ENCODE measurements at places on chromosomes 6 and 20.

GRCh38 chr6:37971711-37972390 lies 152.3 kb downstream of the ZFAND3 start:
- DNase-seq = no peak

DNA sequence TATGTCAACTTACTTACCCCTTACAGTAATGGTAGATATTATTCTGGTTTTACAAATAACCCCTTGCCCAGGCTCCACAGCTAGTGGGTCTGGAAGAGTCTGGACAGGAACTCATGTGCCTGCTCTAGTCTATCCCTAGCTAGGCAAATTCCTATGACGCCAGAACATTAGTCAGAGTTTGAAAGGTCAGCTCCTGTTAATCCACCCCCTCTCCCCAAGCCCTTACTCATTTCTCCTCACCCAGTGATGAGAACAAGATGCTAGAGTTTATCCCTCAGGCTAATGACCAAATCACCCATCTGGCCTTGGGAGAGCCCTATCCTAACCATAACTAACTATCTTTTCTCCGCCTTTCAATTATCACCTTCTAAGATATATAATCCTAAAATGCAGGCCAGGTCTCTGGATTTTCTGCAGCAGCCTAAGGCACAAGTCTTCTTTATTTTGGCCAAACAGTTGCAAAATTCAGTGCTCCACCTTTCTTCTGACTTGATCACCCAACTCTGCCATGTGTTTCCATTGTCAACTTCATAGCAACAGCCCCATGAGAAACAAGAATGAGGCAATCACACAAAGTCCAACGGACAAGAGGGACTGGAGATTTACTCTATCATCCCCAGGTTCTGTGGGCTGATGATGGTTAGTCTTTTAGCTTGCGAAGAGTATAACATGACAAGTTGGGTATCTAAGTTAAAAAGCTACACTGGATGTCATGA lies 113.3 kb downstream of the TASP1 start:
- DNase-seq = no peak

- no peak for DNase-seq
Observed at GRCh38 chr6:60867548-60867947, 1418.5 kb downstream of the KHDRBS2 start.

- DNase-seq = no peak
Observed at GRCh38 chr6:27426045-27426620, 37.6 kb downstream of the ZNF391 start.

GRCh38 chr6:25366903-25367545 lies 87.8 kb downstream of the CARMIL1 start:
- DNase-seq = no peak

- DNase-seq = no peak
Observed at GRCh38 chr6:49003348-49003747, 459.7 kb downstream of the MMUT start.

DNA sequence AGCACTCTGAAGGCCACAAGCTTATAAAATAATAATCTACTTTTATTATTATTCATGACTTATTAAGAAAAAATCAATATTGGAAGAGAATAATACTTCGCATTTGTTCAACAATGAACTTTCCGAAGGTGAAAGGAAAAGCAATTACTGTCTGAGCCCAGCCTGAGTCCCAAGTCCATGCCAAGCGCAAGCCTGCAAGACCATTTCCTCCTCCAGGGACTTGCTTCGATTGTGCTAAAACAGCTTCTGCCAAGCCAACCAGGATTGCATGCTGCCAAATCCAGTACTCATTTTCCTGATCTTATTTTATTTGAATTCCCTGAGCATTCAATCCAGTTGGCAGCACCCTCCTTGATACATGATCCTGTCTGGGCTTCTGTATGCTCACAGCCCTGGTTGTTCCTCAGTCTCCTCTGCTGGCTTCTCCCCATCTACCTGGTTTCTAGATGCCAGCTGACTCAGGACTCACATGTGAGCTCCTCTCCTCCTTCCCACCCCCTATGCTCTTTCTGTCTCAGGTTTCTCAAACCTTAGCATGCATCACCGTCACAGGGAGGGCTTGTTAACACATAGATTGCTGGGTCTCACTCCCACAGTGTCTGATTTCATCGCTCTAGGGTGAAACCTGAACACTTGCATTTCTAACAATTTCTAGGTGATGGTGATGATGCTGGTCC lies 55.9 kb upstream of the PSMF1 start:
- DNase-seq = no peak

DNA sequence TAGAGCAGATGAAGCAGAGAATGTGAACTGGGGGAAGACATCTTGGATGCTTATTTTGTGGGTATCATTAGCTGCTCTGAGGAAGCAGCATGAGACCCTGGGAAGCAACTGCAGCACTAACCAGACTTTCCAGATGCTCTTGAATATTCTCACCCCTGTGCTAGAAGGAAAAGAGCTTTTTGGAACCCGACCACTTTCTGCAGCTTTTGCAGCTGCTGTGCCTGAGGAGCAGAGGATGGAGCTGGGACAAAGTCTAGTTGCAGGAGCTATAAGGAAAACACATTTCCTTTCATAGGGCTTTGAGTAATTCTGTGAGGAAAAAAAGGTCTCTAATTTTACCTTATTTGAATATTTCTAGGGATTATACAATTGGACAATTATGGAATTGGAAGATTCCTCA lies 369.7 kb downstream of the CD109 start:
- no peak for DNase-seq

GRCh38 chr6:90892271-90892670 lies 305.4 kb upstream of the MAP3K7 start:
- no peak for DNase-seq

DNA sequence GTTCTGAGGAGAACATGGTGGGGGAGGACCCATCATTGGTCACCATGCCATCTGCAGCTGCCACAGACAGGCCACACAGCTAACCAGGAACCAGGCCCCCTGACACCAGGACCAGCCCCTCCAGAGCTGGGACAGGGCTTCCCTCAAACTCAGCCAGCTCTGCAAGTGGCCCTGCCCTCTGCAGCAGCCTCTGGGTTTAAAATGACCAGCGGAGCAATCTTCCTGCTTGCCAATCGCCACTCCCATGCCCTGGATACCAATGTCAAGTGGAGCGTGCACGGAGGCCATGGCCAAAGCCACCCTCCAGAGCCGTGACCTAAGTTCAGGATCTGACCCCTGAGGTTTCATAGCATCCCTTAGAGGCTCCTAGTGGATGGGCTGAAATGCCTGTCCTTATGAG lies 199.4 kb downstream of the SYNDIG1 start:
- DNase-seq = no peak

DNA sequence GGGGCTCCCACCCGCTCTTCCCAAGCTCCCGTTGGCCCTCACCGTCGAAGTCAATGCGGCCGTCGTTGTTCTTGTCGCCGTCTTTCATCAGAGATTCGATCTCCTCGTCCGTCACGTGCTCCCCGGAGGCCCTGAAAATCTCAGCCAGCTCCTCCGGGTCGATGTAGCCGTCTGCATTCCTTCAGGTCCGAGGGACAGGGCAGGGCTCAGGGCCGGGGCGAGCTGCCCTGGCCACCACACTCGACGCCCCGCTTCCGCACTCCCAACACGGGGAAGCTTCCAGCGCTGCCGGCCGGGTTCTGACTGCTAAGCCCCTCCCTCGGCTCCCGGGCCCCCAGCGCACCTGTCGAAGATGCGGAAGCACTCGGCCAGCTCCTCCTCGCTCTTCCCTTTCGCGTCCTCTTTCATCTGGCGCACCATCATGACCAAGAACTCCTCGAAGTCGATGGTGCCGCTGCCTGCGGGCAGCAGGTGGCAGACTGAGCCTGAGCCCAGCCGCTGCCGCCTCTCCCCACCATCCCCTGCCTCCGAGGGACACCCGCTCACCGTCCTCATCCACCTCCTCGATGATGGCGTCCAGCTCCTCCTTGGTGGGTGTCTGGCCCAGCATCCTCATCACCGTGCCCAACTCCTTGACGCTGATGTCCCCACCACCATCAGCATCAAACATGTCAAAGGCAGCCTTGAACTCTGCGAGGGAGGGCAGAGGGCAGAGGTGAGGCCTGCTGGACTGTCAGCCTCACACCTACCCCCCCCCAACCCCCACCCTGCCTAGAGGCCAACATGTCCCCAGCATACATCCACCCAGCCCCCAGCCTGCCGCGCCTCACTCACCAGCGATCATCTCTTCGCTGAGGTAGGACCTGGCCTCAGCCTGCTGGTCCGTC lies 2.9 kb downstream of the TNNC2 start:
- DNase-seq = peak; percentile 26

DNA sequence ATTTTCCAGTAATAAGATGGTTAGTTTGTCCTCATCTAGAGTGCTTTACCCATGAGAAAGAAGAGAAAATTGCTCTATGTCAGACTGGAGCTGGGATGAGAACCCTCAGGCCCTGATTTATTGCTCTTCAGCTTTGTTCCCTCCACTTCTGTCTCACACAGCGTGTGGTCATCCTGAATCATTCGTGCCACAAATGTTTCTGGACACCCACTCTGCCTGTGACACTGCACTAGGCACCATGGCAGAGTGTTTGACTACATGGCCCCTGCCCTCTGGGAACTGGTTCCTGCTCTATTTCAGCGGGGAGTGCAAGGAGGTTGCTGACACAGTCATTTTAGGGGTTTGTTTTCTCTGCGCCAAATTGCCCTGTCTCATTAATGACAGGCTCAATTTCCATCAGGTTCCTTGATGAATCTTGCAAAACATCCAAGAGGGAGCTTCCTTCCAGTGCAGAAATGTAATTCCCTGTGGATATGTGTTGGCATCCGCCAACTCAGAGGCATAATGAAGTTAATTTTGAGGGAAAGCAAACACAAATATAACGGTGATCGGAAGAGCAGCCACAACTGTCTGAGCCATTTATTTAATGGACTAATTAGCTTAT lies 207.5 kb downstream of the CLIC5 start:
- DNase-seq = no peak

DNA sequence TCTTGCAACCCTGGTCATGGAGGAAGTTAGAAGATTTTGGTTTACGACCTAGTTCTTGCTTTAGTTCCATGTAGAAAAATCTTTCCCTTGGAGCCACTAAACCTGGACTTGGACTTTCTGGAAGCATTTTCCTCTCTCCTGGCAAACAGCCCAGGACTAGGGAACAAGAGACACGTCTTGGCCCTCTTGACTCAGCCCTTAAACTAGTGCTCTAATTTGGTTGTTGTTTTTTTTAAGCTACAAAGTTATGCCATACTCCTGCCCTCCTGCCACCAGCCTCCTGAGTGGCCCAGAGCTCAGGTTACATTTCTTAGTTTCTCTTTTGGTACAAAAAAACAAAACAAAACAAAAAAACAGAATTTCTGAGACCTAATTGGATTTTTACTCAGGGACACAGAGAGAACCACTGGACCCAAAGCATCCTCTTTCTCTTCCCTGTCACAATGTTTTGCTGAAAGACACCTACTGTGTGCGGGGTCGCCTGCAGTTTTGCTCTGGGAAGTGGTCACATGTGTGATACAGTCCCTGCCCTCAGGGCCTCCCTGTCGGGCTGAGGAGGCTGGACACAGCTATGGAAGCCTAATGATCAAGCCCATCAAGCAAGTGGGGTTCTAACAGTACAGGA lies 32.3 kb upstream of the SCUBE3 start:
- no peak for DNase-seq

DNA sequence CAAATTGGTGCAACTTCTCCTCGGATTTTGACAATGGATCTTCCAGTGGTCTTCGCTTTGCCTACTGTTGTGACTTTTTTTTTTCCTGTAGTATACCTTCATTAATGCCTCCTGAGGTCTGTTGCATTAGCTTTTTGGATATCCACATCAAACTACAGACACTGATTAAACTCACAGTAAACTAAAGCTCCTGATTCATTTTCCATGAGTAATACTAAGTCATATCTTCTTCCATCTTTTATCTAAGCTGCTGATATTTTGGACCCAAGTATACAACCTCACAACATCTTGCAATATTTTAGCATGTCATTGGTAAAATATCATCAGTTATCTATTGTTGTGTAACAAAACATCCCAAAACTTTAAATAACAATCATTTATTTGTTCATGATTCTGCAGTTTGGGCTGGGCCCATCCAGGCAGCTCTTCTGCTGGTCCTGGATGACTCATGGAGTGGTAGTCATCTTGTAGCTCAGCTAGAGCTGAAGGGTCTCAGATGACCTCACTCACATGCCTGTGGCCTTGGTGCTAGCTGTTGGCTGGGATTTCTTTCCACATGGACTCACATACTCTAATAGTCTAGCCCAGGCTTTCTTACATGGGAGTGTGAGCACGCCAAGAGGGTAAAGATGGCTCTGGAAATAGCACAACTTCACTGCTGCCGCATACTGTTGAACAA lies 78.3 kb upstream of the SRSF6 start:
- DNase-seq = no peak

GRCh38 chr6:80579391-80580023 lies 473.0 kb downstream of the BCKDHB start:
- DNase-seq = no peak

DNA sequence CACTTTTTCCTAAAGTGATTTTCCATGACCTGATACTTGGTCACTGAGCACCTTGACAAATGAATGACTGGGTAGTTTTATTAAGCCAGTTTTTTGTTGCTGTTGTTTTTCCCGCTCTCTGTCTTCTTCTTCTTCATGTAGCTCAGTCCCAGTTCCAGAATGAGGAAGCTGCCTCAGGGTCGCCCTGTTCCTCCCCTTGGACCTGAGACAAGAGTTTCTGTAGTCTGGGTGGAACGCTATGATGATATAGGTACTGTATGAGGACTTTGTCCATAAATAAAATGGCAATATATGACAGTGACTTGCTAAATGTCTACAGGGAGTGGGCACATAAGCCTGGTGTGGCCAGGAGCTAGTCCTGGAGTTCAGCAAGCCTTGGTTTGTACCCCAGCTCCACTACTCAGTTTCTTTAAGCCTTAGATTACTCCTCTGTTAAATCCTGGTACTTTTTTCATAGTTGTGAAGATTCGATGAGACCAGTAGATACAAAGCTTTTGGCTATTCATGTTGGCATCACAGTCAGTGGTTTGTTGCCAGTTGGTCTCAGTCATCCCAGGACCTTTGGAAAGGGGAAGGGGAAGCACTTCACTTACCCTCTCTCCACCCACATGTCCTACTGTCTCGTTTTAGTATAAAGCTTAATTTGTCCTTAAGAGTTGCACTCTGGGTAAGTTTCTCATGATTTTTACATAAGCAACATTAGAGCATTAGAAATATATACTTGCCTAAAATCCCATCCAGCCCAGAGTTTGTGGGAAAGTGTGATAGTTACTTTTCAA lies 11.1 kb upstream of the ADIG start:
- no peak for DNase-seq

GRCh38 chr6:154276810-154277628 lies 79.6 kb downstream of the IPCEF1 start:
- no peak for DNase-seq

DNA sequence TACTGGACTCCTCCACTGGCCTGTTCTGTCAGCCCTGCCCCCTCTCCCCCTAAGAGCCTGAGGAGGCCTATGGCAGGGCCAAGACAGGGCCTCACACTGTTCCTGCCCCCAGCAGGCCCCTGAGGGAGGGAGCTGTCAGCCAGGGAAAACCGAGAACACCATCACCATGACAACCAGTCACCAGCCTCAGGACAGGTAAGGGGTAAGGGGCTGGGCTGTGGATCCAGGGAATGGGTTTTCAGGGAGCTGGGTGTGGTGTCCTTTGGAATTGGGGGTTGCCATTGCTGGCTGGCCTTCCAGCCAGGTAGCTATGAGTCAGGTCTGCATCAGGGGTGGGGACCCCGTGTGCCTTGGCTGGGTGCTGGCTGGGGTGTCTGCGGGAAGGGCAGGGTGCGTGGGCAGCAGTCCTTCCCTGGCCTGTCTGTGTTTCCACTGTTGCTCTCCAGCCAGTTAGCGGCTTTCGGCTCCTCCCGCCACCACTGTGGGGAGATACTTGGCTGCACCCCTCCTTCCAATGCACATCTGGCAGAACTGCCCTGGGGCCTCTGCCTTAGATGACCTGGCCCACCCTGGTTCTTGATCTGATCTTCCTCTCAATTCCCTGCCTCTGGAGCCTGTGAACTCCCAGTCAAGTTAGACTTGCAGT lies 3.9 kb downstream of the SLC29A1 start:
- DNase-seq = no peak

All from stimulated activated CD8-positive, alpha-beta memory T cell treated with anti-CD3 and anti-CD28 coated beads, Interleukin-2, amount 100 ng/mL, for 1 hour (primary cell).